Neural crest cell (in vitro differentiated cells): ENCODE measurements at places on chromosomes 4 and X. TPM values are rescaled to one million over a fixed set of nuclear protein-coding genes. Genes with fewer than 3 reads are reported as not detected.
A peak's percentile ranks its signal among the peaks of the same experiment; 100 is the strongest.

GRCh38 chr4:180394730-180395129, 1848.5 kb upstream of the TENM3 start:
- DNase-seq: no peak

GRCh38 chrX:69313617-69314290, 148.5 kb upstream of the PJA1 start:
- no peak for DNase-seq

DNA sequence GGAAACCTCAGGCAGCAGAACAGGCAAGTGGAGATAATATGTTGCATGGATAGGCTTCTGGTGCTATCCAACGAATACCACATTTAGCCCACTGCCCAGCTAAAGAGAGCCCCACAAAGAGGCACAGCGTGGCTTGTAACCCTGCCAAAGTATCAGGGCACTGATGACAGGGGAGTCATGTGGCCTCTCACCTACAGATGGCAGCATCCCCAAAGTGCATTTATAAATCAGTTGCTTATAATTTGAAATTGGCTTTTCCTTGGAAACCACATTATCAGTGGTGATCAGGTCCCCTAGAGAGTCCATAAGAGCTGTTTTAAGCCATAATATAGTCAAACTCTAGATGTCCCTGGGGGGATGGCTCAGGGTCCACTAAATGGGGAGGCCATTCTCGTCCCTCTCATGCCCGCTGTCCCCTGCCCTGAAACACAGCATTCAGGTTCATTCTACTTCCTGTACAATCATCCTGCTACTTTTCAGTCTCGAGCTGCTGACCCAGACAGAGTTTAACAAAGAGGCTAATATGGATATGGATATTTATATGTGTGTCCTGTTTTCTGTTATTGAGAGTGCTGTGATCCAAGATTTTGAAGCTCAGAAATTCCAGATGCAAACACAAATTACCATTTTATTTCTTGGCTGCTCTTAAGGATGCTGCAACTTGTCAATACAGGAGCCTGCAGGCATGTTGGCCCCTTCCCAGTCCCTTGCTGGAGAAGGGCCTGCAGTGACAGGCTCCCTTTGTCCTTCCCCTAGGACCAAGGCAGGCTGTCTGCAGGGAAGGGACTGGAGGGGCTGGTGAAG, 28.5 kb downstream of the SRPX start:
- no peak for DNase-seq

HTN1 gene
- not detected in 2 replicates for total RNA-seq

DNA sequence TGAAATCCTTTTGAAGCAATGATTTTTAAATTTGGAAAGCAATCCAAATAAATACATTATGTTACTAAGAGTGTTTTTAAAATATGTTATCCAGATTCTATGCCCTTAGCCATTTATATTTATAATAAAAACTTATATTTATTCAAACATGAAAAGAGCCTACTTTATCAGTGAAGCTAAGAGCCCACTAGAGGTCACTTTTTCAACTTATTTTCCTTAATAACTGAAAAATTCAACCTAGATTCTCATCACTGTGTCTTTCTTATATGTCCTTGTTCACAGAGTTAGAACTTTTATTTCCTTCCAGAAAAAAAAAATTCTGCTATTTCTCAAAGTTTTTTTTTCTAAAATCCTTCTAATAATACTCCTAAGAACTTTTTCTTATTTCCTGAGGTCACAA, 23.9 kb downstream of the PRDM8 start:
- no peak for DNase-seq

GC gene
- not detected in 2 replicates for total RNA-seq

TSPAN7 gene
- total RNA-seq: 9.1 and 9.7 TPM in 2 replicates

DNA sequence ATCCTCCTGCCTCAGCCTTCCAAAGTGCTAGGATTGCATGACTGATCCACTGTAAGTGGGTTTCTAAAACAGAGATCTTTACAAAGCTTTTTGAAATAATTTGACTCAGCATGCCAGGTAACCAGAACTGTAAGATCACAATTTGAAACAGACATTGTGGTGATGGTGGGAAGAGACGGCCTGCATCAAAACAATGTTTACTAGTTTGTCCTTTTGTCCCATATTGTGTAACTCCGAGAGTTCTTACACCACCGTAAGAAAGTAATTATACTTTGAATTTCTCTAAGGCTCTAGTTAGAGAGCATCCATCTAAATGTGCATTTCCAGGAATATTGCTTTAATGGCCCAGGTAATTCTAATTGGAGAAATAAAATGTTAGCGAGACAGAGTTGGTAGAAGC, 594 bp upstream of the ARHGAP24 start:
- DNase-seq: no peak

DNA sequence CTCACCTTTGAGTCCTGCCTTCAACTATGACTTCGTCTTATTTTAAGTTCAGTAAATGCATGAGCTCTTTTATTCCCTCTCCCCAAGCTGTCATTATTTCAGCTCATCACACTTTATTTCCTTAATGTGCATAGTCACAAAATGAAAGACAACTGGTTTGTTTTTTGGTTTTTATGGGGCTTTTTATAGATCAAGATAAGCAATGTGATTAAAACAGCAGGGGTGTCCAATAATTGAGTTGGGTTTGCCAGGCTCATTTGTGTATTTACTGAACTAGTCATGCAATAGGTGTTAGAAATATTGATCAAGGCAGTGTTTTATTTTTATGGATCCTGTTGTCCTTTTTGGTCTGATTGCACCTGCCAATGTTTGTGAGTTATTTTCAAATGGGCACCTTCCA, 102.2 kb downstream of the FRMPD4 start:
- DNase-seq: no peak

DNA sequence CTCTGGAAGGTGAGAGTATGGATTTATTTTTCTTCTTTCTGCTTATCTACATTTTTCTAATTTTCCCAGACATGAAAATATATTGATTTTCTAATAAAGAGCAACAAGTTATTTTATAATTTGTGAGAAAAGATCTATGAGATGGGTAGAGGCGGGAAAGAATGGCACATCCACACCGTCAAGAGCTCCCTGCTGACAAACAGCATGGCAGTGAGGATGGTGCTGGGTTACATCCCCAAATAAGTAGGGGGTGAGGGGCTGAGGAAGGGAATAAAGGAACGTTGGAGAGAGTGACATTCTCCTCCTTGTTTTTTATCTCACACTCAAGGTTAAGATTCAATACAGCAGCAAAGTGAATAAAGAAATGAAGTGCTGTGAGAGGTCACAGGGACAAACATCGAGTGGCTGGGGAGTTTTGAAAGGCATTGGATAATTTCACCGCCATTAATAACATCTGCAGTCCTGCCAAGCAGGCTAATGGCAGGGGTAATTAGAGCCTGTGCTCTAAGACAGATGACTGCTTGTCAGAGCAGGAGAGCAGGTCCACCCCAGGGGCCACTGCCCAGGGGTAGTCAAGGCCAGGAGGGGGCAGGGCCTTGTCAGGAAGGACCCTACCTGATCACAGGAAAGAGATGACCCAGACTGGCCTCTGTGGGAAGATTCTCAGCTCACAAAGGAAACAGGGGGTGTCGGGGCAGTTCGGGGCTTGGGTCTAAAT, 323.8 kb downstream of the FBXW7 start:
- DNase-seq: no peak

- no peak for DNase-seq
These were observed 15.4 kb downstream of the NKX6-1 start for GRCh38 chr4:84483688-84484087.

DNA sequence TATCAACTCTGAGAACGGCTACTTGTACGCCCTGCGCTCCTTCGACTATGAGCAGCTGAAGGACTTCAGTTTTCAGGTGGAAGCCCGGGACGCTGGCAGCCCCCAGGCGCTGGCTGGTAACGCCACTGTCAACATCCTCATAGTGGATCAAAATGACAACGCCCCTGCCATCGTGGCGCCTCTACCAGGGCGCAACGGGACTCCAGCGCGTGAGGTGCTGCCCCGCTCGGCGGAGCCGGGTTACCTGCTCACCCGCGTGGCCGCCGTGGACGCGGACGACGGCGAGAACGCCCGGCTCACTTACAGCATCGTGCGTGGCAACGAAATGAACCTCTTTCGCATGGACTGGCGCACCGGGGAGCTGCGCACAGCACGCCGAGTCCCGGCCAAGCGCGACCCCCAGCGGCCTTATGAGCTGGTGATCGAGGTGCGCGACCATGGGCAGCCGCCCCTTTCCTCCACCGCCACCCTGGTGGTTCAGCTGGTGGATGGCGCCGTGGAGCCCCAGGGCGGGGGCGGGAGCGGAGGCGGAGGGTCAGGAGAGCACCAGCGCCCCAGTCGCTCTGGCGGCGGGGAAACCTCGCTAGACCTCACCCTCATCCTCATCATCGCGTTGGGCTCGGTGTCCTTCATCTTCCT, 2.7 kb downstream of the PCDH10 start:
- DNase-seq: peak; percentile 39

DNA sequence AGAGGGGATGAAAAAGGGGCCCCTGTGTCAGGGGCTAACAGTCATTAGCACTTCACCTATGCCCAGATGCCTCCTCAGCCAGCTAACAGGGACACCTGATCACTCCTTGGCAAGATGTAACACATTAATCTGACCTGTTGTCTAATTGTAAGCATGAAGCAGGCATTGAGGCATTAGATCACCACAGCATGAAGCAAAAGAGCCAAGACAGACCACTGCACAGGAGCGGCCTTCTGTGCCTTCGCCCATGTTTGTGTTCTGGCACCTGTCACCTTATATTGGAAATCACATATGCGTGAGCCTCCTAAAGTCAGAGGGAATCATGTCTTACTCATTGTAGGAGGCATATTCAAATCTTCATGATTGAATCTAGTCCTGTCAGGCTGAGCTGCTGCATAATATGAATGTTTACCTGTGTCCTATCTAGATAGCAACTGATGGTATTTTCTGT, 48.4 kb downstream of the PTTG2 start:
- no peak for DNase-seq

DNA sequence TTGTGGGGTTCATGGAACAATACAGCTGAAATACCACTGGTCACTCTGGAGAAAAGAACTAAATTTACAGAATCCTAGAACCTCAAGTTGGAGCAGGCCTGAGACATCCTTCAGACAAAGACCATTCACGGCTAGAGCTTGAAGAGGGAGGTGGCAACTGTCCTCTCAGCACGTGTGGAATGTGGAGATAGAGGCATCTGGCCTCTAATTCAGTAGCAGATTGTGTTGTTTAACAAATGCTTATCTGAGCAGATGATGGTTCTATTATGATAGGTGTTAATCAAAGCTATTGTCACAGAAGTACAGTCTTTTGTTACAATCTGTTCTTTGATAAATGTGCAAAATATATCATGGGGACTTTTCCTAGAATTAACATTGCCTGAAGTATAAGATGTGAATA, 121.7 kb upstream of the KCNIP4 start:
- DNase-seq: no peak

- no peak for DNase-seq
These were observed 16.3 kb upstream of the NEUROG2 start for GRCh38 chr4:112532267-112532666.

CLGN gene
- total RNA-seq: 16.1 and 19.0 TPM in 2 replicates

TMSB15C gene
- total RNA-seq: 18.7 and 23.2 TPM in 2 replicates

- no peak for DNase-seq
These were observed 63.9 kb upstream of the PTPN13 start for GRCh38 chr4:86530183-86530582.

APELA gene
- 0.18 and 0.56 TPM in 2 replicates for total RNA-seq

NIPAL1 gene
- 0.41 and 0.68 TPM in 2 replicates for total RNA-seq

EDA2R gene
- 2.8 and 3.6 TPM in 2 replicates for total RNA-seq

- no peak for DNase-seq
These were observed 111.0 kb downstream of the EFNB1 start for GRCh38 chrX:68939868-68940267.

BMX gene
- total RNA-seq: not detected in 2 replicates

GEMIN8 gene
- 12.8 and 14.4 TPM in 2 replicates for total RNA-seq

DNA sequence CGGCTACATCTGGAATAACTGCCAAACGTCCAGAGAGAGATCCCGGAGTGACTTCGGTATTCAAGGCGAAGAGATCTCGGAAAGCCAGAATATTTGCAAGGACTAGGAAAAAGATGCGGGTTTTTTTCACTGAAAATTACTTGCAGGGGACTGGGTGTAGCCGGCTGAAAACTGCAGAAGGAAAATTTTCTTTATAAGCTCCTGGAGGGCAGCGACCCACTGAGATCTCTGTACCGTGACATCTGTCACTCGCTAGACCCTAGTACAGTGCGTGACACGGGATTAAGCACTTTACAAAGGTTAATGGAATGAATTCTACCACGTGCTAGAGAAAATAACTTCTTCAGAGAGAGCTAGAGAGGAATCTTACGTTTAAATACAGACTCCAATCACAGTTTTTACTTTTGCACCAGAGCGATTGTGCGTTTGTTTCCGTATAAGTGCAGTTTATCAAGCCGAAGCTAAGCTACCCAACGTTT, 1.1 kb upstream of the LCORL start:
- no peak for DNase-seq

SH3TC1 gene
- 2.5 and 2.7 TPM in 2 replicates for total RNA-seq

GRCh38 chr4:157270108-157270507, 49.6 kb downstream of the GRIA2 start:
- no peak for DNase-seq
